ENCODE measurements at places on chromosomes 2 and 18.

GRCh38 chr2:240569523-240569997 is 1.3 kb downstream of the RNPEPL1 start:
- DNase-seq, result peak; percentile 22

- no peak for DNase-seq
Measured at GRCh38 chr2:241799522-241800197, 9.3 kb upstream of the NEU4 start.

- no peak for DNase-seq
Measured at GRCh38 chr2:241036397-241036963, 38.1 kb downstream of the SNED1 start.

DNA sequence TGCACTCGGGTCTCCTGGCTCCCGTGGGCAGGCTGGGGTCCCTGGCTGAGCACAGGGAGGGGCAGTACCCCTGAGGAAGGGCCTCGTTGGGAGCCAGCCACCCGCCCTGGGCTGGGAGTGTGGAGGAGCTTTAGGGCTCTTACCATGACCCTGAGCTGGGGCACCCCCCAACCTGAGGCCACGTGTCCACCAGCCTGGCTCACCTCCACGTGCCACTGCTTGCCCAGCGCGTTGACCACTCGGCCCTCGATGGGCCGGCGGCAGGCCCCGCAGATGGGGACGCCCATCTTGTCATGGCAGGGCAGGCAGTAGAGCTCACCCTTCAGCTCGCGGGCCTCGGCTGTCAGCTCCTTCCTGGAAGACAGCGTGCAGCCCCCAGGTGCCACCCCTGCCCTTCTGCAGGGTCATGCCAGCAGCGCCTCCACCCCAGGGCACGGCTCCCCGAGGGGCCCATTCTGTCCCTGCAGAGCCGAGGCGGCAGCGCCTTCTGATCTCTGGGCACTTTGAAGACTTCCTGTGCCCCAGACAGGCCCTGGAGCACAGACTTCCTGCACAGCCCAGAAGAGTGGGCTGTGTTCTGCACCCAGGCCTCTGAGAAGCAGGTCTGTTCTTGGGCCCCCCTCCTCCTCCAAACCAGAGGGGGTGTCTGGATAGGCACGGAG is 4.0 kb upstream of the GPR17 start:
- no peak for DNase-seq

GRCh38 chr2:15115776-15116175 is 445.4 kb downstream of the NBAS start:
- DNase-seq, result no peak

Data from uterus (tissue), 4 donors.